ENCODE measurements at places on chromosomes 7 and 10. TPM values are rescaled to one million over a fixed set of nuclear protein-coding genes. Genes with fewer than 3 reads are reported as not detected.

GRCh38 chr10:42939685-42940366 is 137.0 kb upstream of the RET start:
- H3K27me3 ChIP-seq: no peaks in the 10 kb centered on the region
- H3K4me1 ChIP-seq: no peaks in the 10 kb centered on the region

- no peaks in the 10 kb centered on the region for H3K27me3 ChIP-seq
- H3K4me1 ChIP-seq: no peaks in the 10 kb centered on the region
- DNase-seq: no peak
- H3K36me3 ChIP-seq: no peaks in the 10 kb centered on the region
These were observed 440.2 kb downstream of the HTR7 start for GRCh38 chr10:90417476-90418210.

DNA sequence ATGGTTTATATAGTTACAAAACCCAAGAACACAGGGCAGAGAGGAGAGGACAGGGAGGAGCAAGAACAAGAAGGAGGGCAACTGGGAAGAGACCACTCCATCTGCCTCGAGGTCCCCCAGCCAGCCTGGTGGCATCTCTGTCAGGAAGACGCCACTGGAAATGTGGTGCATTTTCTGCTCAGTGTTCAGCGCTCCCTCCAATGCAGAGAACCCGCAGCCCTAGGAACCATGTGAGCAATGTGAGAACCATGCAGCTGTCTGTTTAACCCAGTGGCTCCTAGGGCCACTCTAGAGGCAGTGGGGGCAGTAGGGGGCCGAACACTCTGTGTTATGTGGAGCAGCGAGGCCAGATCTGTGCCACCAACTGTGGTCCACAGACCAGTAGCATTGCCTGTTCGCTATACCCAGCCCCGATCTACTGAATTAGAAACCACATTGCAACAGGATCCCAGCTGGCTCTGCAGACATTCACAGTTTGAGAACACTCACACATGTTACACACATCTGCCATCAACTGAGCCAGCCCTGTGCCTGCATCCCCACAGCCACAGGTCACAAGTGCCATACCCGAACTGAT is 110.2 kb downstream of the CPXM2 start:
- no peaks in the 10 kb centered on the region for H3K4me1 ChIP-seq
- H3K27ac ChIP-seq: no peak overlapping the region
- no peaks in the 10 kb centered on the region for H3K27me3 ChIP-seq
- no peak overlapping the region for H3K4me3 ChIP-seq

DNA sequence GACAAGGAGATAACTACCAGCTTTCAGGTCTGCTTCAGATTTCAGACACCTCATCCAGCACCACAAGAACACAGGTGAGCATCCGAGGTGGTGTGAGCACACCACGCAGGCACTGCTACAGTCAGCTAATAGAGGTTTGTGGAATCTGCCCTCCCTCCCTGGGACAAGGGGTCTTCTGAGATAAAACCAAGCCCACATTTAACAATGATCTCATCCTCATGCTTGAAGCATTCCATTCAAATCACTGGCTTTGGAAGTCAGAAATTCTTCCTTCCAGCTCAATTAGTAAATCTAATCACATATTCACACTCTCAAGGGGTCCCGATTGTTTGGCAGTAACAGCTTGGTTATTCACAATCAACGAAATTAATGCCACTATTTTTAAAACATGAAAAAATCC is 331.4 kb downstream of the ELMO1 start:
- H3K27me3 ChIP-seq: no peaks in the 10 kb centered on the region
- DNase-seq: no peak
- H3K27ac ChIP-seq: no peak overlapping the region
- no peaks in the 10 kb centered on the region for H3K36me3 ChIP-seq
- H3K4me1 ChIP-seq: no peaks in the 10 kb centered on the region

DNA sequence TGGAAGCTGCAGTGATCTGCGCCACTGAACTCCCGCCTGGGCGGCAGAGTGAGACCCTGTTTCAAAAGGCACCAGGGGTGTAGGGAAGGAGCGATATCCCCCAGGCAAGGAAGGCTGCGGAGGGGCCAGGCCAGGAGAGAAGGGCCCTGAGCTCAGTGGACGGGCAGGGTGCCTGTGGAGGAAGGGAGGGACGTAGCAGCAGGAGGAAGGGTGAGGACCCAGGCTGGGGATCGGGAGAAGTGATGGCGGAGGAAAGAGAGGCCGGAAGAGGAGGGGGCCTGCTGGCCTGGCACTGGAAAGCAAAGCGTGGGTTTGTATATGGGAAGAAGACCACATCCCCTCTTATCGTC is 45.6 kb downstream of the ALOX5 start:
- peak overlapping the region; percentile 57 for H3K4me3 ChIP-seq
- peak overlapping the region; percentile 81 for H3K27ac ChIP-seq
- no peaks in the 10 kb centered on the region for H3K36me3 ChIP-seq
- H3K4me1 ChIP-seq: peaks cover 15% of the 10 kb centered on the region
- DNase-seq: no peak

DNA sequence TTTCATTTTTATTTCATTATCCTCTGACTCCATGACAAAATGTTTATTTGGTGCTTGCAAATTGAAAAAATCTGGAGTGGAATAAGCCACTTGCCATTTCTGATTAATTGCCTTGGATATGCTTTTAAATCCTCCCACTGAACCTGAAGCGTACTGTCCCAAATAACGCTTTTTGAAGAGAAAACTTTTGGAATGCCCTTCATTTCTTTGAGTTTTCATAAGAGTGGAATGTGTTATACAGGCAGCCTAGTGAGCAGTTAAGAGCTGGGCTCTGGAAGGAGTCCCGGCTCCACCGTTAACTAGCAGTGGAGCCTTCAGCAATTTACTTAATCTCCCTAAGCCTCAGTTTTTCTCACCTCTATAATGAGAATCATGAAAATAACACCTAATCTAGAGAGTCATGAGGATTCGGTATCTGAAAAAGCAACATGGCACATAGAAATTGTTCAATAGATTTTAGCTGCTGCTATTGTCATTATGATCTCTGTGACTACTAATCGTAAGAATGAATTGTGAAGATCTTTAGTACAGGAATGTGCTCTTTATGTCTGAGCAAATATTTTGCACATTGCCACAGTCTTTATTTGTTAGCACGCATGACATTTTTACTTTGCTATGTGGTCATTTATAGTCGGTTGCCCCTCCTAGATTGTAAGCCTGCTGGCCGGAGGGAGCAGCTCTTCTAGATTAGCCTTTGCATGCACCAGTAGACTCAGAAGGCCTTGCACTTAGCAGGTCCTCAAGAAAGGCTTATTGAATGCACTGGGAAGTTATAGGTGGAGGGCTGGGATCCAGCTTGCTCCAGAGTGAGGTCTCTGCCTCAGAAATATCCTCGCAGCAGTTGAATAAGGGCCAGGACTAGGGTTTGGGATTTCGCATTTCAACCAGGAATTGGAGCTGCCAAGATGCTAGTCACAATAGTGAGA is 59.4 kb downstream of the PLCE1 start:
- H3K4me3 ChIP-seq: no peak overlapping the region
- no peak overlapping the region for H3K27ac ChIP-seq
- H3K27me3 ChIP-seq: no peaks in the 10 kb centered on the region
- no peak for DNase-seq
- H3K36me3 ChIP-seq: no peaks in the 10 kb centered on the region
- H3K4me1 ChIP-seq: peaks cover 3% of the 10 kb centered on the region

DNA sequence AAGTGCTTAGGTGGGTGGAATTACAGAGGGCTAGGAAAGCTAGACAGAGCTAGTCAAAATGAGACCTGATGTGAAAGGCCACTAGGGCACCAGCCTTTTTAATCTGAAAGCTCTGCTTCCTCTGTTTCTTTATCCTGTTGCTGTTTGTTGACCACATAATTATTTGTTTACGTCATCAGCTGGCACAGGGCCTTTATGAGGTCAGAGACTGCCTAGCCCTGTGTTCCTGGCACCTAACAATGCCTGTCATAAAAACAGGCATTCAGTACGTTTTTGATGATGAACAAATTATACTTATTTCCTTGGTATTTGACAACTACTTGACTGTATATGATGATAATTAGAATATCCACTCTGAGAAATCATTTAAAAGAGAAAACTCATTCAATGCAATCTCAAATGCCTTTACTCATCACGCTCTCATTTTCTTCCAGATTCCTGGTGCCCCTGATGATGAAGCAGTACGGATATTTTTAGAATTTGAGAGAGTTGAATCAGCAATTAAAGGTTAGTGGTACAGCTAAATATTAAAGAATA is 26.0 kb downstream of the RBM17 start:
- H3K4me1 ChIP-seq: peaks cover 7% of the 10 kb centered on the region
- no peak overlapping the region for H3K4me3 ChIP-seq
- H3K27ac ChIP-seq: peak overlapping the region; percentile 52

MACC1 gene
- total RNA-seq: not detected

DNA sequence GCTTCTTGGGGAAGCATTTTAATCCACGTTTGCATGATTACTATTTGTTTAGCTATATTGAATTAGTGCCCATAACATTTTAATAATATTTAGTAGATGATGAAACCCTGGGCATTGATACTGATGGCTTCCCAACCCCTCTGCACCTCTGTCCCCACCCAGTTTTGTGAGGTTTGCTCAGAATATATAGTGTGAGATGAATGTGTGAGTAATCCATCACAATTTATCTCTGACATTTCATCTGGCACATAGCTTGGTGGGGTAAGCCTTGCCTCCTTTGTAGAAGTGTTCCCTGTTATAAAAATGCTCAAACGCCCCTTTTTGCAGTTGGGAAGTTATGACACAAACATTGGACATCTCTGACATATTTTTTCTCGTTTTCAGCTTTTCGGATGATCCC is 104.2 kb downstream of the WNT2 start:
- H3K36me3 ChIP-seq: peaks cover 36% of the 10 kb centered on the region
- no peaks in the 10 kb centered on the region for H3K4me1 ChIP-seq
- H3K27me3 ChIP-seq: no peaks in the 10 kb centered on the region
- H3K27ac ChIP-seq: no peak overlapping the region
- no peak for DNase-seq

GRCh38 chr10:126214021-126214420 is 174.3 kb downstream of the ADAM12 start:
- H3K4me3 ChIP-seq: no peak overlapping the region
- no peak overlapping the region for H3K27ac ChIP-seq
- no peaks in the 10 kb centered on the region for H3K36me3 ChIP-seq
- no peak for DNase-seq

- H3K36me3 ChIP-seq: no peaks in the 10 kb centered on the region
- H3K27me3 ChIP-seq: no peaks in the 10 kb centered on the region
- DNase-seq: no peak
- H3K4me1 ChIP-seq: no peaks in the 10 kb centered on the region
- no peak overlapping the region for H3K4me3 ChIP-seq
- no peak overlapping the region for H3K27ac ChIP-seq
These were observed 108.7 kb upstream of the KMT2C start for GRCh38 chr7:152544481-152544927.

DNA sequence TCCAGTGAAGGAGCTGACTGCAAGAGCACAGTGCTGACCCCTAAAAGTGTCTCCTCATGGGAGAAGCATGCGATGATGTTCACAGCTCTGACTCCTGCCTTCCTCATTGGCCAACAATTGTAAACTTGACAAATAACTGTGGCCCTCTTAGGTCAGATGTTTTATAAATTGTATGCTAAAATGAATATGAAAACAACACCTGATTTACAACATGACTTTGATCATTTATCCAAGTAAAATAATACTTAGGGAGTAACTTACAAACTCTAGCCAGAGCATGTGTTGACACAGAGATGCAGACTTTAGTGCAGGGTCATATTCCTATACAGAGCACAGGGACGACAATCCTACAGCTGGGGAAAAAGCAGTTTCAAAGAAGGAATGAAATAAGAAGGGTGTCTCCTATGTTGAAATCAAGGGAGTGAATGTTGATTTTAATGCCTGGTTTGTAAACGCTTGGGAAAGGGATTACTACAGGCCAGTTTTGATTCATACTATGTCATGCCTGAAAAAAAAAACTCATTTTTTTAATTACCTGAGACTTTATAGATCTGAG is 391.4 kb upstream of the AKR1E2 start:
- H3K36me3 ChIP-seq: no peaks in the 10 kb centered on the region
- no peak overlapping the region for H3K4me3 ChIP-seq
- H3K27me3 ChIP-seq: no peaks in the 10 kb centered on the region
- H3K4me1 ChIP-seq: peaks cover 8% of the 10 kb centered on the region

DNA sequence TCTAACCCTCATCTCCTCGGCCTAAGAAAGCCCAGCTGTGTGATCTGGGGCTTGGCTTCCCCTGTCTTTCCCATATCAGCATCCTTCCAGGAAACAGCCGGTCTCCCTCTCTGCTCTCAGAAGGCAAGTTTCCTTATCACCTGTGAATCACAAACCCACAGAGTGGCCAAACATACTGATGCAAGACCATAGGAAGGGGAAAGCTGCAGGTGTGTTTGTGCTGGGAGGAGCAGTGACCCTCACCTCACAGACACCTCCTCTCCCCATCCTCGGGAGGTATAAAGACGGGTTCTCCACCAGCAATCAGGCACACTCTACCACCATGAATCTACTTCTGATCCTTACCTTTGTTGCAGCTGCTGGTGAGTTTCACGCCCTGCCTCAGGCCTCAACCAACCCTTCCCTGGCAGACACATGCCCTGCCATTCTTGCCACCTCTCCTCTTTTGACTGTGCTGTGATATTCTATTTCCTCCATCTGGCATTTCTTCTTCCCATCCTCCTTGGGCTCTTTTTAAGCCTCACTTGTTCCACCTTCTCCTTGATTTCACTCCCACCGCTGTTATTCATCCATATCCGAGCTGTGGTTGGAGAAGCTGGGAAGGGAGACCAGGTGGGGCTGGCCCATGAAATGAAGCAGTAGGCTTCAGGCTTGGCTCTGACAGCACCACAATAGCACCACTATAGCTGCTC is at the start of gene PRSS2:
Gene PRSS2 (plus strand): TSS at position 310 of the 692 bp plus-strand sequence. CDS start 13 bp downstream, at position 323.
- no peaks in the 10 kb centered on the region for H3K4me1 ChIP-seq
- H3K27me3 ChIP-seq: no peaks in the 10 kb centered on the region
- no peaks in the 10 kb centered on the region for H3K36me3 ChIP-seq
- DNase-seq: no peak

IL15RA gene
- 24.8 TPM for total RNA-seq

- no peak overlapping the region for H3K4me3 ChIP-seq
- no peaks in the 10 kb centered on the region for H3K27me3 ChIP-seq
- DNase-seq: no peak
- H3K27ac ChIP-seq: peak overlapping the region; percentile 60
These were observed 120.4 kb downstream of the RGS10 start for GRCh38 chr10:119421891-119422681.

GRCh38 chr7:155618708-155619633 is 25.5 kb upstream of the RBM33 start:
- H3K4me1 ChIP-seq: no peaks in the 10 kb centered on the region
- H3K4me3 ChIP-seq: no peak overlapping the region
- H3K36me3 ChIP-seq: no peaks in the 10 kb centered on the region
- no peak overlapping the region for H3K27ac ChIP-seq
- no peaks in the 10 kb centered on the region for H3K27me3 ChIP-seq
- DNase-seq: no peak

Data from ascending aorta (tissue), 2 donors.